ENCODE measurements at places on chromosomes 12 and 14.

- peak; percentile 84 for DNase-seq
These were observed 10.6 kb upstream of the PYGL start for GRCh38 chr14:50954811-50955372.

GRCh38 chr14:22685467-22685866, 41.3 kb upstream of the OR6J1 start:
- DNase-seq: no peak

DNA sequence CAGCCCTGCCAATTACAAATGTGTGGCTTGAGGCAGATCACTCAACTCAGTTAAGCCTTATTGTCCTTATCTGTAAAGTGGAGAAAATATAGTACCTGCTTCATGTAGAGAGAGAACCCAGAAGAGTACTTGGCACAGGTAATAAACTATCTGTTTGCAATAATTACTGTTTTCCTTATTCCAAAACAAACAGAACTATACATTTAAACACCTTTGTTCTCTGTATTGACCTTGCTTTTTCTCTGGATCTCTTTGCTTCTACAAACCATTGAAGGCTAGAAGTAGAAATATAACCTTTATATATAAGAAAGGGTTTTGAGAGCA, 70.8 kb upstream of the SRSF5 start:
- no peak for DNase-seq

GRCh38 chr12:130787445-130788410, 51.3 kb downstream of the STX2 start:
- DNase-seq: no peak

DNA sequence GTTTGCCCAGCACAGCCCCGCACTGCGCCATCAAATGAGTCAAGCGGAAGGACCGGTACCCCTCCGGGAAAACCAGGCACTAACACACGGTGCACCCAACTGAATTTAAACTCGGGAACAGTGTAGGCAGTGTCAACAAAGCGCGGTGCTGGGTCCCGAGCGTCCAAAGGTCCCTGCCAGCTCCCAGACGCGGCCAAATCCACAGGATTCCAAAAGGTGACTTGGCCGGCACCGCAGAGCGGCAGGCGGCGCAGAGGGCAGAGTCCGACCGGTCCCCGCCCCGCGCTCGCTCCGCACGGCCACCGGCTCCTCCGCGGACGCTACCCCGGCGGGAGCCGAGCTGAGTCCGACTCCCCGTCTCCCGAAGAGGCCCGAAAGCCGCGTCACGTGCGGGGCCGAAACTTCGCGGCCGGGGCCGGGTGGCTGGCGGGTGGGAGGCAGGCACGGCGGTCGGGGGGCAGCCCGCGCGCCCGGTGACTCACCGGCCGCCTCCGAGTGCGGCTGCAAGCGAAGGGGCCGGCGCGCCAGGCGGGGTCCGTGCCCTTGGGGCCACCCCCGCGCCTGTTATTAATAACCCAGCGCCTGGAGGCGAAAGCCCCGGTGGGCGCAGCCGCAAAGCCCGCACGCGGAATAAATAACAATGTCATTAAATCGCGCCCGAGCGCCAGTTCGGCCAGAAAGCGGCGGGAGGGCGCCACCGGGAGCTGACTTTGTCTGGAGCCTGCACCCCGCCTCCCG, 863 bp downstream of the DENND5B start:
- DNase-seq: peak; percentile 52

DNA sequence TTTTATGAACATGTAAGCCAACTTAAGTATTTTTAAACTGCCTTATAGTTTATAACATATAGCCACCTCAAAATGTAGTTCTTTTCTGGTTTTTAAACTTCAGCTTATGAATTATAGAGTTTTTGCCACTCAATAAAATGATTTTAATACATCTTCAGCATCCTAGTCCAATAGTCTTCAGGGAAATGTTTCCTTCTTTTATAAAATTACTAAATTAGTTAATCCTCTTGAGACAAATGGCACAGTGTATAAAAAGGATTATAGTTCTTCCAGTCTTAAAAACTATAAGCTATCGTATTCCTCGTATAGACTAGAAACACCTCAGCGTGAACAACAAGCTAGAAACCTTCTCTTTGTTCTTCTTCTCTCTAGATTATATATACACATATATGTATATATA, at the start of gene OR6C74:
OR6C74 (plus strand) TSS at position 301 of the 400 bp plus-strand sequence. CDS start 2,679 bp downstream, outside the sequence.
- DNase-seq: no peak

DNA sequence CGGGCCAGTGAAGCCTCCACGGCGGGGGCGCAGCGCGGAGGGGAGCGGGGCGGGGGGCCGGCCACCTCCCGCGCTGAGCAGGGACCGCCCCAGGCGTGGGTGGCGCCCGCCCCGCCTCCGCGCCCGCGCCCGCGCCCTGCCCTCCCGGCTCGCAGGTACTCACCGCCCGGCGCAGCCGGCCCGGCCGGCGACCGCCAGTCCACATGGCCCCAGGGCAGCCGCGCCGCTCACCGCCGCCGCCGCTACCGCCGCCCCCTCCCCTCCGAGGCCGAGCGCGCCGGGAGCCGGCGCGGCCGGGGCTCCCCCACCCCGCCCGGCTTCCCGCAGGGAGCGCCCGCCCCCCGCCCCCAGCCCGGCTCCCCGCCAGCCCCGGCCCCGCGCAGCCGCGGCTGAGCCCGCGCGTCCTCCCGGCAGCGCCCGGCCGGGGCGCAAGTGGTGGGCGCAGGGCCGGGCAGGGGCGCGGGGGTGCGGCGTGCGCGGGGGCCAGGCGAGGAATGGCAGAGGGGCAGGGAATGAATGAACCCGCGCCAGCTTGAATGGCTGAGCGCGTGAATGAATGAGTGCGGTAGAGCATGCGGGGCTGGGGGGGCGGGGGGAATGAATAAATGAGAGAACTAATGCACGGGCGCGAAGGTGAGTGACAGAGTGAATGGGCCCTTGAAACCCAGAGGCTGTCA, at the start of gene BEGAIN:
BEGAIN (minus strand) TSS at position 332 of the 677 bp plus-strand sequence; CDS start at position 205, 127 bp downstream.
- no peak for DNase-seq

- DNase-seq: no peak
These were observed 39.2 kb downstream of the IGF1 start for GRCh38 chr12:102441077-102441596.

GRCh38 chr12:2396448-2396871, 343.7 kb downstream of the CACNA1C start:
- DNase-seq: no peak

DNA sequence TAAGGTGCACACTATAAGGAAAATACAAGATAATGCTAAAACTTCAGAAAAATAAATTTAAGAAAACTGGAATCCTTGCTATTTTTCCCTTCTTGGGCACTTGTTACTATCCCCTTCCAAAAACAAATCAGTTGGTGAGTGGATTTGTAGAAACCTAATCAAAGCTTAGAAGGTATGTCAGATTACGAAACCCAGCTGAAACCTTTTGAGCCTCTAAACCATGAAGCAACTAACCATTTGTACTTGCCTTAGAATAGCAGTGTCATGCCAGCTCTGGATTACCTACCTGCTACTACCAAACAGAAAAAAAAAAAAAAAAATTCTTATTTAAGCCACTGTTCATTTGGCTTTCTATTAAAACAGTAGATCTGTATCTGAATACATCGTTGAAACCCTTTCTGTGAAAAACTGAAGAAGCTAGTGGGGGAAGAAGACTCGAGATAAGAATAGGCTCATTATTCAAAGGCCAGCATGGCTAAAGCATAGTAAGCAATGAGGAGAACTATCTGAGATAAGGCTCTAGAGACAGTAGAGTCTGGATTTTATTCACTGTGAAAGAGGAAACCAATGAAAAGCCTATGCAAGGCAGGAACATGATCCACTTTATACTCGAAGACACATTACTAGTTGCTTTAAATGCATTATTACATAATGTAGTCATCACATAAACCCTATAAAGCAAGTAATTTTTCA, 30.2 kb downstream of the OSBPL8 start:
- no peak for DNase-seq

DNA sequence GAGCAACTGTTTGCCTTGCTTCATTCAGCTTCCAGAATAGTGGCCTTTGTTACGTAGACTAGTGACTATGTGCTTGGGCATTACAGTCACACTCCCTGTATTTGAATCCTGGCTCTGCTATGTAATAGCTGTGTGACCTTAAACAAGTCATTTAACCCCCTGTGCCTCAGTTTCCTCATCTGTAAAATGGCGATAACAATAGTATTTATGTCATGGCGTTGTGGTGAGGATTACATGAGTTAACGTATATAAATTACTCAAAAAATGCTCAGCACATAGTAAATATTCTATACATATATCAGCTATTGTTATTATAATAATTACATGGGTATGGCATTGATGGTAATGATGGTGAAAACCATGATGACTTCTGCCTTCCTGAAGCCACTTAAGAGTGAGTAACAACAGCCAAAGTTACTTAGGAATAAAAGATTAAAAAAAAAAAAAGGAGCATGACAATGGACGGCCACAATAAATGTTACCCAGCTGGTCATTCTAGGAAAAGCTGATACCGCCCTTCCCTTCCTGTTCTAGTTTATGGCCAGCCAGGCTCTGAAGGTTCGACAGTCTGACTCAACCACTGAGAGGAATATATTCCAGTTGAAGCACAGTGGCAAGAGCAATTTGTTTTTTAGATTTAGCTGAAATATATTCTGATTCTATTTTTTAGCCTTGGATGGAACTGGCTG, 9.9 kb upstream of the ADIPOR2 start:
- peak; percentile 87 for DNase-seq

GRCh38 chr12:28958553-28959195, 190.4 kb upstream of the FAR2 start:
- DNase-seq: no peak

DNA sequence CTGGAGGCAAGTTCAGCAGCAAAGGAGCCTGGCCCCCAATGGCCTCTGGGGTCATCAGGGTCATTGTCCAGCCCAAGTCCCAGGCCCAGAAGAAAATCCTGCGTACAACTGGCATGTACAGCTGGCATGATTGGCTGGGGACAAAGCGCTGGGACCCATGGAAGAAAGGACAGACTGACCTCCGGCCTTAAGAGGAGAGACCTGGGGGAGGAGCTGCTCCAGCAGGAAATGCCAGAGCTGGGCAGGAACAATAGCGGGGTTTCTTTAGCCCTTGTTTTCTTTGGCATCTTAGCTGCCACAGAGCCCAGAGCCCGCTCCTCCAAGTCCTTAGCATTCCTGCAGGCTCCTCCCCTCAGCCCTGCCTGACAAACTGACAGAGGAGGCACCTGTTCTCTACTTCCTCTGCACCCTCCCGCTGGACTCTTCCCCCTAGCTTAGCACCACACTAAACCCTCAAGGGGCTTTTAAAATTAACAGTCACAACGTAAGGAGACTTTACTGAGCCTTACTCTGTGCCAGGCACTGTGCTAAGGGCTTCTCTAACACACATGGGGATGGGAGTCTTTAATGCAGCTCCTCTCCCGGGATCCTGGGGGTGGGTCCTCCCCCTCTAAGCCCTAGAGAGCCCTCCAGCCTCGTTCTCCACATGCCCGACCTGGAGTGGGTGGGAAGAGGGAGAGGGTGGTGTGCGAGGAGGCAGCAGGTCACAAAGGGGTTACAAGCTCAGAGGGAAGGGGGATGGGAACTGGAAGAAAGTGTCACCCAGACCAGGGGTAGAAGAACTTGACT, 1.8 kb upstream of the AQP5 start:
- DNase-seq: peak; percentile 63

DNA sequence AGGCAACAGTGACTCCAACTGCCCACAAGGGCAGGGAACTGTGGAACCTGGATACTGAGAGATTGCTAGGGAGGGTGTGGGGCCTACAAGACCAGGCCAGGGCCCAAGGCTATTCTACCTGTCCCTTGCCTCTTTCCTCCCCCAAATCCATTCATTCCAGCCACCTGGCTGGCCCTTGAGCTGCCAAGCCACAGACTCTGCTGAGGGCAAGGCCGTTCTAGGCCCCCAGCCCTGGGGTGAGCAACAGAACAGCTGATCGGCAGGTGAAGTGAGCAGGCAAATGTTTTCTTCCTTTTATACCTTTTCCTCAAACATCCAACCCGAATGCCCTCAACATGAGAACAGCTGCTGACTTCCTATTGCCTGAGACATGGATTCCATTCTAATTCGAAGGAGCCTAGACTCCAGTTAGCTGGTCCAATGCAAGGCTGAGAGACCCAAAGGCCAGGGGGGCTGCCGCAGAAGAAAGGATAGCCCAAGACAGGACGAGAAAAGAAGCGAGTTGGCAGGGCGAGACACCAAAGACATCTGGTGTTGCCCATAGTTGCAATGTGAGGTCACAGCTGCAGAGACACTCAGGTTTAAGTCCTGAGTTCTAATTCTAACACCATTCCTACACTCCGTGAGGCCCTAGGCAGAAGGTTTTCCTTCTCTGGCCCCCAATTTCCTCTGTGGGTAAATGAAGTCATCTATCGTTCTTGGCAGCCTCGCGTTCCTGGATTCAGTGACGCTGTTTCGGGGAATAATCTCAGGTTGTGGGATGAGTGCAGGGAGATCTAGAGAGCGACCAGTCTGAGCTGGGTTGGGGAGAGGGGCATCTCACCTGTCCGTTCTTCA, 1.7 kb downstream of the C1QL4 start:
- DNase-seq: no peak

DNA sequence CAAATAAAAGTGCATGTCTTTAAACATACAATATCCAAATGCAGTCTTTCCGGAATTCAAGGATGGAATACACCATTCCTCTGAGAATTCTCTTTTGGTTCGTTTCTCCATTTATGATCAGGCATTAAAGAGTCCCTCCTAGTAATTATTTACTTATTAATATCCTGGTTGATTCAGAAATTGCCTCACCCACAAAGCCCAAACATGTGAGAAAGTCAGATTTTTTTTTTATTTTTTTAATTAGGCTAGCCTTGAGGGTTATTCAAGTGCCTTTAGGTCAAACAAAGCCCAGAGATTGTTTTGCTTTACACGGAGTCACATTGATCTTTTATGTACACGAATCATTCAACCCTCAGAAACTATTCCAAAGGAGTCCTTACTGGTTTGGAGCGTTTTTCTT, 6.4 kb upstream of the TSPAN8 start:
- DNase-seq: no peak

DNA sequence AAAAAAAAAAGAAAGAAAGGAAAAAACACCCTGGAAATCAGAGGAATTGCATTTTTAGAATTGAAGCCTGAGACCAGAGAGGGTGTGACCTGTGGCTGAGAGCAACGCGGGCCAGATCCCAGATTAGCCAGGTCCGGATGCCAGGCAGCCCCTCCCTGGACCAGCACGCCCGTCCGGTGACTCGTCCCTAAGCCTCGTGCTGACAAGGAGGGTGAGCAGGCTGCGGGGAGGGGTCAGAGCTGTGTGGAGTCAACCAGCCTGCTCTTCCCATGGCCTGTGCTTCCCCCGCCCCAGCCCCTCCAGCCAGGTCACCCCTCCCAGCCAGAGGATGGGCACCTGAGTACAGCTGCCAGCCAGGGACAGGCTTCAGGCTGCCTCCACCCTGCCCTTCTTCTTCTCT, 4.2 kb upstream of the KLC1 start:
- DNase-seq: peak; percentile 95

DNA sequence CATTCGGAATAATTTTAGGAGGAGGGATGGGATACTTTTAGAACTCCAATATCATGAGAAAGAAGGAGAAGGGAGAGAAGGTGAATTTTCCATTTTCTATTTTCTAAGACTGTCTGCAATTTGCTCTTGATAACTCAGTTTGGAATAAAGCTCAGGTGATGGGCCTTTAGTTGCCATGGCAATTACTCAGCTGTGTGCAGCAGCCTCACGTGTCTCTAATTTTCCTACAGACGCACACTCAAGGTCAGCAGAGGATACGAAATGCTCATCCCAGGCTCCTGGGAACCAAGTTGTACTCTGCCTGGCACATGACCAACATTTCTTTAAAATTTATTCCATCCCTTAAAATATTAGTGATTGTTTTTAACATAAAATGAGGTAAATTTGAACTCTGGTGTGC, 76.7 kb downstream of the TTC8 start:
- no peak for DNase-seq

GRCh38 chr12:93699271-93700145, 22.3 kb downstream of the CRADD start:
- DNase-seq: peak; percentile 67

- peak; percentile 78 for DNase-seq
These were observed 51.5 kb upstream of the RAP1B start for GRCh38 chr12:68559246-68559645.
